ENCODE measurements at places on chromosomes 16 and 17.

DNA sequence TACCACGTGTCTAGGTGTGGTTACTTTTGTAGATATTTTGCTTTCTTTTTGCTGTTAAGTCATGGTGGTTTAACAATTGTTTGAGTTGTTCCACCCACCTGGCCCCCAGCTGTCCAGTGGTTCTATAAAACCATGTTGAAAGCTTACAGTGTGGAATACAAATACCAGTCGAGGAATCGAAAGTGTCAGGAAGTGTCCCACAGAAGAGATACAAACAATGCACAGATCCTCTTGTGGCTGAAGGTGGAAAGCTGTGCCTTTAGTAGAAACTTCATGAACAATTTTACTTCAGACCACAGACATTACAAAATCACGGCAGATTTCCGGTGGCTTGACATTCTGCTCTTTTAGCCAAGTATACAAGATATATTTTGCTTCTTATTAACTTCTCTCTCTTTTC is 782.4 kb upstream of the SOX9 start:
- peak; percentile 9 for DNase-seq

DNA sequence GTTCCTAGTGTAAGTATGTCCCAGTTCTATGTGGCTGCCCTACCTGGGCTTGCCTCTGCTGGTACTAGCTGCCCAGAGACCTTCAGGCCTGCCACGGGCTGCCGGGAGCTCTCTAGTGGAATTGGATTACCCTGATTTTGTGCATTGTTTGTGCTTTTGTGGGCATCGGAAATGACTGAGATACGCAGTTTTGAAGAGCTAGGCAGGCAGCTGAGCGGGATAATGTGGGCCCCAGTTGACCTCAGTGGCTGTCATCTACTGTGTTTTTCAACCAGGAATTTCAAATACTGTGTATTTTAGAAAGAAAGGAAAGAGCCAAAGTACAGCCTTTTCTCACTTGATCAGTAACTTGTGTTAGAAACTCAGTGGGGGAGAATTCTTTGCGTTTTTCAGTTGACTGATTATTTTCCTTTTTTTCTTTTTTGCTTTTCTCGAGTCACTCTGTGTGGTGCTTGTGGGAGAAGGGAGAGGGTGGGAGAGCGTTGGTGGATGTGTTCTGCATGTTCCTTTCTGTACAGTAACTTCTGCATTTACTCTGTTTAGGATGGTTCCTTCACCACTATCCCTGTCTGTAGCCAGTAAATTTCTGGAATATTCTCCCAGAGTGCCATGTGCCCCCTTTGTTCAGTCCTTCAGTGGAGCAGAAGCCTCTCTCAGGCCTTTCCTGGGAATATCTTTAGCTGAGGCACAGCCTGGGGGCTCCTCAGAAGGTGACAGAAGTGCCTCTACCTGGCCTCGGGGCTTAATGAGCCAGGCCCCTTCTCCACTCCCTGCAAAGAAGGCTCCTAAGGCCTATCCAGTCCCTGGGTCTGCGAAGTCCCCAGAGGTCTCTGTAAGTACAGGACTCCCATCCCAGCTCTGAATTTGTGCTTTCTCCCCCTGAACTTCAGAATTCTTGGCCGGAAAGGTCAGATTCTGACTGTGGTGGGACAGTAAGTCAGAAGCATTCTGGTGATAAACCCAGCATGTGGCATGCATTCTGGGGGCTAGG is 15.0 kb upstream of the SLC12A3 start:
- peak; percentile 72 for DNase-seq

- no peak for DNase-seq
Observed at GRCh38 chr17:50938821-50939541, 72.8 kb upstream of the TOB1 start.

DNA sequence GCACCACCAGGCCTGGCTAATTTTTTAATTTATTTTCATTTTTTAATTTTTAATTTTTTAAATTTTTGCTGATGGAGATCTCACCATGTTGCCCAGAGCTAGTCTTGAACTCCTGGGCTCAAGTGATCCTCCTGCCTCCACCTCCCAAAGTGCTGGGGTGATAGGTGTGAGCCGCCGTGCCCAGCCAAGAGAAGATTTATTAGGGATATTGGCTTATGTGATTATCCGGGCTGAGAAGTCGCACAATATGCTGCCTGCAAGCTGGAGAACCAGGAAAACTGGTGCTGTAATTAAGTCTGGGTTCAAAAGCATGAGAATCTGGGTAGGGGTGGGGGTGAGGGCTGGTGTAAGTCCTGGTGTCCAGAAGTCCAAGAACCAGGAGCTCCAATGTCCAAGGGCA is 2.5 kb upstream of the C16orf90 start:
- no peak for DNase-seq

GRCh38 chr17:29562615-29563014 is 4.2 kb downstream of the ABHD15 start:
- no peak for DNase-seq

DNA sequence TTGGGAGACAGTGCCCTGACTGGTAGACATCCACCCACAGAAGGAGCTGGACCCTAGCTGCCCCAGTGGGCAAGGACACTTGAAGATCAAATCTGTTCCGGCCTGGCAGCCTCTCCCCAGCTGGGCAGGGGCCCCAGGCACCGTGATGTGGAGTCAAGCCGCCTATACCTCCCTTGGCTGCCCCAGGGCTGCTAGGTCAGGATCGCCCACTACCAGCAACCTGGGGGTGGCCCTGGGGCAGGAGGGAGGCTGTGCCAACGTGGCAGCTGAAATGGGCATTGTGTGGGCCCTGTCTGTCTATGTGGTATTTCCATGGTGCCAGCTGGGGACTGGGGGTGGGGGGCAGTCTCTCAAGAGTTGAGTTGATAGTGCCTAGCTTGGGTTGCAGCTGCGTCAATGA is 941 bp downstream of the PDK2 start:
- DNase-seq = no peak

GRCh38 chr17:77424585-77425344 is 284.0 kb downstream of the SEC14L1 start:
- DNase-seq = peak; percentile 78

DNA sequence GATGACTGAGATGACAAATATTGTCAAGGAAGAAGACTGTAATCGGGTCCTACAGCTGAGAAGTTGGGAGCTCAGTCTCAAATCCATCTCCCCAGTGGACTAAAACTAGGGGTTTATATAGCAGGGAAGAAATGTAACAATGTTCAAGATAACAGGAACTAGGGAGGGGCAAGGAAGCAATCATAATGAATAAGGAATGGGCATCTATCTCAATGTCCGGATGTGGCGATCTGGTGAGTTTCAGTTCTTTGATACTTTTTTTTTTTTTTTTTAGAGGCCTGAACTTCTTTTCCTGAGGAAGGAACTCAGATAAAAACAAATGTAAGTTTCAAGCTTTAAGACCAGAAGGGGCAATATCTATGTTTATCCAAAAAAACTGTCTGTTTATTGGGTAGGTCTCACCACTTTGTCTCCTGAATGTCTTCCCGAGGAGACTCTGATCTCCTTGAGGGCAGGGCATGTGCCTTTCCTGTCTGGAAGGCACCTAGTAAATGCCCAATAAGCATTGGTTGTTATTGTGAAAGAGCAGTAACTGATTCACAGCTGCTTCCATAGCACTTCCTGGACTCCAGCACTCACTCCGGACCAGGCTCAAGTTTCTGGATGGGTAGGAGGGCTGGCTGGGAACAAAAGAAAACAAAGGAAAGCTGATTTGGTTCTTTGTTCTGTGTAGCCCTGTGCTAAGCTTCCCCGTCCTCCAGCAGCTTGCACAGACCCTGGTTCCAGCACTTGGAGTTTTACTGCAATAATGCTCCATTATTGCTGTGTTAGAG is 51.9 kb downstream of the MEOX1 start:
- DNase-seq = no peak

GRCh38 chr17:56173026-56173425 is 19.8 kb downstream of the ANKFN1 start:
- DNase-seq = no peak

DNA sequence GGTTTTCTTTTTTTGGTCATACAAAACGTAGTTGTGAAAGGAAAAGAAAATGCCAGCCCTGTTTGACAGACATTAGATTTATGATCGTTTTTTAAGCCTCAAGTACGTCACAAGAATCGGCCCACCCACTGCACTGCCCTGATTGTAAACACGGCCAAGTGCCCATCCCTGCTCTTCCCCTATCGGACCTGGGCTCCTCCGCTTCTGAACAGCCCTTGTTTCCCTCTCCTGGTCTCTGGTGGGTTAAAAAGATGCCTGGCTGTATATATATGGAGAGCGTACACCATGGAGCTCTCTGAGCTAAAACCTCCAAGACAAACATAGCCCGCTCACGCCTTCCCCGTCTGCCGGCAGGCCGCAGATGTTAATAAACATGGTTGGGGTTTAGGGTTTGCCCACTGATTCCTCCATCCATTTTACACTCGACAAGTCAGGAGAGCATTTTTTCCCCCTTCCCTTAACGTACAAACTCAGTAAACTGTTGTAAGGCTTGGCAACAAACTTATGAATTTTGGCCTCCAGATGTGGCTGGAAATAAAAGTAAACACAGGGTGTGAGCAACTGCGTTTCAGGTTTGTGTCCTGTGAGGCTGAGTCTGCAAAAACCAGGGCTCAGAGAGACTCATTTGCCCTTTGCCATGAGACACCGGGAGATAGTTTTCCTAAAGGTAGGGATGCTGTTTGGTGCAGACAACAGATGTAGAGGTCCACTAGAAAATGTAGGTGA is 325.9 kb downstream of the SOX9 start:
- DNase-seq = no peak

- DNase-seq = no peak
Observed at GRCh38 chr17:82330322-82331239, 3.0 kb downstream of the SECTM1 start.

DNA sequence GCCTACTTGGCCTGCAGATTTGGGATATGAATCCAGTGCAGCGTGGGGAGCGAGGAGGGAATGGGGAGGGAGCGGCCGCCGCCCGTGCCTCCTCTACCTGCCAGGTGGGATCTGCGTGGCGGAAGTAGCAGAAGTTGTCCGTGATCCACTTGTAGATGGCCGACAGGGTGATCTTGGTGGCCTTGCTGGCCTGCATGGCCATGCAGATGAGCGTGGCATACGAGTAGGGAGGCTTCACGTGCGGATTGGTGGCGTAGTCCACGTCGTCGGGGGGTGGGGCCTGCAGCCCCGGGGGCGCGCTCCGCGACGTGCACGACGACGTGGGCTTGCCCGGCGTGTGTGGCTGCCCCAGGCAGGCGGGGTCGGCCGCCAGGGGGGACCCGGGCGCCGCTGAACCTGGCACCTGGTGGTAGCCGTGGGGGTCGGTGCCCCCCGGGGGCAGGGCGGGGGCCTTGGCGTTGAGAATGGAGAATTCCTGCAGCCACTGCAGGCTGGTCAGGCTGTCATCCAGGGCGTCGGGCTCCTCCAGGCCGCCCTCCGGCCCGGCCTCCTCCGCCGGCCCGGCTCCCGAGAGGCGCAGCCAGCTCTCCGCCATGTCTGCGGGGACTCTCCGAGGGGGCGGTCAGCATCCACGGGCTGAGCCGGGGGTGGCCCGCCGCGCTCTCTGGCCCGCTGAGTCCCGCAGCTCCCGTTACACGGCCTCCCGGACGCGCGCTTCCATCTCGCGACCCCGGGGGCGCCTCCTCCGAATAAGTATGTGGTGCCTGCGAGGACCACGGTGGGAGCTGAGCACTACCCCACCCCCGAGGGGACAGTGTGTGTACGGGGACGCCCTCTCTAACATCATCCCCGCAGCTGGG is 1.0 kb downstream of the FOXJ1 start:
- no peak for DNase-seq

DNA sequence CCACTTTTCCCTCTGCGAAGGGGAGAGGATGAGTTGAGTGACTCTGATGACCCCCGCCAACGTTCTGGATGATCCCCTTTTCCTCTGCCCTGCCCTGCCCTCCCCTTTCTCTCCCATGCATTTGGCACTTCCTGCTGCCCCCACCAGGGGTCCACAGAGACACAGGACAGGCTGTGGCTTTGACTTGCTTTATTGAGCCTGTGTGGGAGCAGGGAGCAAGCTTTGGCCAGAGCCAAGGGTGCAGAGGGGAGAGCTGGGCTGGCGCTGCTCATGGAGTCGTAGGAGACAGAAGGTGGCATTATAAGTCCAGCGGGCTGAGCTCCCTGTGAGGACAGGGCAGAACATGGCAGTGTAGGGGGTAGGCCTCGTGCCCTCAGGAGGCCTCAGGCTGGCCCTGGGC is 1.6 kb downstream of the PPY start:
- DNase-seq = no peak

DNA sequence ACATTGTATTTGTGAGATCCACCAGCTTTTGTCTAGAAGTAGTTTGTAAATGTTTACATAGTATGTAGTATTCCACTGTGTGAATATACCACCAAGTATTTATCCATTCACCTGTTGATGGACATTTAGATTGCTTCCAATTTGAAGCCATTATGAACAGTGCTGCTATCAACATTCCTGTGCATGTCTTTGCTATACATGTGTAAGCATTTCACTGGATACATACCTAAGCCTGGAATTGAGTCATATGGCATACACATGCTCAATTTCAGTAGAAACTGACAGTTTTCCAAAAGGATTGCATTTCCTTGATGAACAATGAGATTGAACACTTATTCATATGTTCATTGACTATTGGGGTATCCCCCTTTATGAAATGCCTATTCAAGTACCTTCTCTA is 540.6 kb upstream of the SOX9 start:
- DNase-seq = no peak

GRCh38 chr16:67389911-67390815 is 3.1 kb downstream of the TPPP3 start:
- no peak for DNase-seq

- no peak for DNase-seq
Observed at GRCh38 chr17:4477255-4477791, 21.4 kb upstream of the SPNS2 start.

DNA sequence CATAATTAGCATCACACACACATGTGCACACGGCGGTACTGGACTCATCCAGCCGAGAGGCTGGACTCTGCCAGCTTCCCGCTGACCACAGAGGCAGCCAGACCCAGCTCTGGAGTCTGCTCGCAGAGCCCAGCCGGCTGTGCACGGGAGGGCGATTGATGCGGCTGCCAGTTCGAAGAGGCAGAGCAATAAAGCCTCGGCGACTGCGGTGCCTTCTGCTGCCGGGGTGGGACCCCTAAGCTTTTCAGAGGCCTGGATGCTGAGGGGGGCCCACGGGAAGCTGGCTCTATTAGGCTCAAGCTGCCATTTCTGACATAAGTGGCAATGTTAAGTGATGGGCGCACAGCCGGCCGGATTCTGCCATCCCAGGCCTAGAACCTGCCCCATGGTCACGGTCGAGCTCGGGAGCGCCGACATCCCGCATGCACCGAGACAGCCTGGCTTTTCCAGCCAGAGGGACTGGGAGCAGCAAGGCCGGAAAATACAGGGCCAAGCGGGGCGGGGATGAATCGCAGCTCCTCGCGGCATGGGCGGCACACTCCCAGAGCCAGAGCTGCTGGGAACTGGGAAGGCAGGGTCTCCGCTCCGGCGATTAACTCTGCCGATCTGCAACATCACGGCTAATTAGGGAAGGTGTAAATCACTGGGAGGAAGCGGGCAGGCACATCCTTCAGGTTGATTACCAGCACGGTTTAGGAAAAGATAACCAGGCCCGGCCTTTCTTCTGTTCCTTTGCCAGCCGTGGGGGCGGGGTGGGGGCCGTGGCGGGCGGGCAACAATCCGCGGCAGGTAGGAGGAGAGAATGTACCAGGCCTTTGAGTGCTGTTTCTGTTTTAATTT is 57.7 kb downstream of the TBC1D16 start:
- DNase-seq = peak; percentile 59
